ENCODE measurements at places on chromosomes 6 and 20.

GRCh38 chr6:51432481-51432880 is 613.8 kb downstream of the TFAP2B start:
- no peak for DNase-seq

- DNase-seq, result no peak
Observed at GRCh38 chr20:40688129-40689099, 622 bp downstream of the MAFB start.

DNA sequence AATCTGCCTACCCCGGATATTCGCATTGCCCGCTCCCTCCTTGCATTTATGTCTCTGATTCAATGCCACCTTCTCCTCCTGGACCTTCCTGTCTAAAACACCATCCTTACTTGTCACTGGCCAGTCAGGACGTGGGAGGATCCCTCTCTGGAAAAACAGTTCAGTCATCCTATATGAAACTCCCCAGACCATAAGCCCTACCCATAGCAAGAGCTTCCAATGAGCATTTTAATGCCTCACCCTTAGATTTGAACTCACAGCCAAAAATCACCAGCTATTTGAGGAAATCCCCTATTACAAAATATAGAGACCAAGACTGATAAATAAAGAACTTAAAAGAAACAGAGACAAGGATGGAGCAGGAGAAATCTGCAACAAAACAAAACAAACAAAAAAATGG is 86.4 kb downstream of the SHLD1 start:
- no peak for DNase-seq

- DNase-seq, result no peak
Observed at GRCh38 chr6:158457616-158458278, 102.1 kb upstream of the TMEM181 start.

- DNase-seq, result no peak
Observed at GRCh38 chr6:85673198-85674139, 30.8 kb upstream of the SYNCRIP start.

DNA sequence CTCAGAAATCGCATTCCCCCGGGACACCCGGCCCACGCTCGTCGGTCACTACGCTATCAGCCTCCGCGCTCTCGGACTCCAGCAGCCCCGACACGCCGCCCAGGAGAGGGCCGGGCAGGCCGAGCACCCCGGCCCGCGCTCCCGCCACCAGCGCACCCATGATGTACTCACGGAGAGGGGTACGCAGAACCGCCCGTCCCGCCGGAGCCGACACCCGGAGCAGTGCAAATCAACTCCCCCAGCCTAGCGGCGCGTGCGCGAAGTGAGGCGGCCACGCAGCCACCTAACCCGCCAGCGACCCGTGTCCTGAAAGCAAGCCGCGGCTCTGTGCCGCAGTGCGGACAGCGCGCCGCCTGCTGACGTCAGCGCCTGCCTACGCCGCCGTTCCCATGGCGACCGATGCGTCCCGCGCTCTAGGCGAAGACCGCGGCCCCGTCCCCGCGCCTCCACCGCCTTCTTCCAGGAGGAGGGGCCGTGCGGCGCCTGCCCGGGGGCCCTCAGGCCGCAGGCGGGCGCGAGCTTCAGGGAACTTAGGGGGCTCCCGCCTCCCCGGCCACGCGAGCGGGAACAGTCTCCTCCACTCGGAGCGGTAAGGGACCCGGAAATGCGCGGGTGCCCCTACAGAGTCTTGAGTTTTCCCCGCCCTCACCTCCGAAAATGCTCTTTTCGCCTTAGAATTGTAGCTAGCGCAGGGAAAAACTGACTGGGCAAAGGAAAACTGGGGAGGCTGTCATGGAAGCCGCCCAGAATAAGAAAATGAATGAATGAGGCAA is at the start of gene AHI1:
TSS of gene AHI1 (minus strand) at position 329 of the 773 bp plus-strand sequence. CDS start 5,503 bp downstream, outside the sequence.
- DNase-seq, result peak; percentile 97

GRCh38 chr6:13548500-13549210 is 25.7 kb upstream of the SIRT5 start:
- DNase-seq, result no peak
